ENCODE measurements at places on chromosomes 5 and 9. TPM values are rescaled to one million over a fixed set of nuclear protein-coding genes. Genes with fewer than 3 reads are reported as not detected.

DNA sequence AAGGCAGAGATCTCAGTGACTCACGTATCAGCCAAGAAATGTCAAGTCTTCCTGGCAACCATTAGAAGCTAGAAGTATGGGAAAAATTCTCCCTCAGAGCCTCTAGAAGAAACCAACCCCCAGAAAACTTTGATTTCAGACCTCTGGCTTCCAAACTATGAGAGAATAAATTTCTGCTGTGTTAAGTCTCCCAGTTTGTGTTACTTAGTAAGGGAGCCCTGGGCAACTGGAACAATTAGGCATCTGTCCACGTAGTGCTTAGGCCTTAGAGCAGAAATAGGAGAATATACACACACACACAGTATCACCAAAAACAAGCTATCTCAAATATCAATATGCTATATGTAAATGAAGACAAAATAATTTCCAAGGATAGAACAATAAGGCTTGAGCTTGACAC is 894.8 kb upstream of the CDH10 start:
- no peak for DNase-seq

DNA sequence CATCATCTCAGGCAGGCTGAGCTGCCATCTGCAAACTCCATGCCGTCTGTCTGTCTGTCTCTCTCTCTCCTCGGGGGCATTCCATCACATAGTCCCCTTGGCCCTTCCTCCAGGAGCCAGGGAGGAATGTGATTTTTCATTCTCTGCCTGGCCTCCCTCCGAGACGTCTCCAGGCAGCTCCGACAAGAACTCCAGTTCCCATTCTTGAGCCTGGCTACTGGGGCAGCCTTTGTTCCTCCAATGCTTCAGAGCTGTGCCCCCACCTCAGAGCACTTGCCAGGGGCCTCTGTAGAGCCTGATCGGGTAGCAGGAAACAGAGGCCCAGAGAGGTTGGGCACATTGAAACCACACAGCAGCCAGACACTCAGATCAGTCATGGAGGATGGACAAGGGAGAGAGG is 74.0 kb downstream of the COL27A1 start:
- DNase-seq, result no peak

DNA sequence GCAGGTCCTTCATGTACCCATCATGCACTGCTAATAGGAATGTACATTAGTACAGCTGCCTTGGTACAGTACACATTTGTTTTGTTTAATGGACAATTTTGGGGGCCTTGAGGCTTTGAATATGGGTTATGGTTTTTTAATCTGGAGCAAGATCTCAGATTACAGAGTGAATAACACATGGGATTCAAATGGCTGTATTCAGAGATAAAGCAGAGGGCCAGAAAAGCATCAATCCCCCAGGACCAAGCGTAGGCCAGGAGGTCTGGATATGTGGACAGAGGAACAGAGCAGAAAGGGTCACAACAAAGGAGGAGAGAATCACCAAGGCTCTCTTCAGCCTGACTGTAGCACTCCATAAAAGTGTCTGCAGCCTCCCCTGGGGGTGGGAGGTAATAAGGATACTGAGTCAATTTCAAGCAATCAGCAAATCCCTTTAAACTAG is 47.7 kb upstream of the STK32A start:
- no peak for DNase-seq

- no peak for DNase-seq
These were observed 90.8 kb downstream of the HACD4 start for GRCh38 chr9:20940447-20941173.

Gene SUSD3
- total RNA-seq, result 0.40 TPM

Gene SYNPO
- total RNA-seq, result 1.2 TPM

Gene SVEP1
- total RNA-seq, result 38.1 TPM

Gene FRMD3
- total RNA-seq, result 1.1 TPM
